ENCODE measurements at places on chromosomes 1 and 21.

- DNase-seq = no peak
Observed at GRCh38 chr1:79599257-79599656, 592.7 kb upstream of the ADGRL4 start.

- no peak for DNase-seq
Observed at GRCh38 chr1:59755069-59755685, 59.6 kb upstream of the HOOK1 start.

- DNase-seq = no peak
Observed at GRCh38 chr21:33314111-33314510, 10.7 kb upstream of the IFNAR1 start.

- DNase-seq = no peak
Observed at GRCh38 chr1:17136936-17137335, 17.7 kb upstream of the PADI2 start.

GRCh38 chr1:51088474-51088873, 13.6 kb upstream of the C1orf185 start:
- no peak for DNase-seq

DNA sequence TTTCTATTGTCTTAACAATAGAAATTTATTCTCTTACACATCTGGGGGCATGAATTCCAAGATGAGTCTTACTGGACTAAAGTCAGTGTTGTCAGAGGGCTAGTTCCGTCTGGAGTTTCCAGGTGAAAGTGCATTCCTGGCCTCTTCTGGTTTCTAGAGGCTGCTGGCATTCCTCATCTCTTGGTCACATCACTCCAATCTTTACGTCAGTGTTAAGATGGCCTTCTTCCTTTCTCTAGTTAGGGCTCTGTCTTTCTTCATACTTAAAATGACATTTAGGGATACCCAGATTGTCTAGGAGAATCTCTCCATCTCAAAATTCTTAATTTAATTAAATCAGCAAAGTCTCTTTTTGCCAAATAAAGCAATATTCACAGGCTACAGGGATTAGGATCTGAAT, 13.3 kb upstream of the PDC start:
- no peak for DNase-seq

DNA sequence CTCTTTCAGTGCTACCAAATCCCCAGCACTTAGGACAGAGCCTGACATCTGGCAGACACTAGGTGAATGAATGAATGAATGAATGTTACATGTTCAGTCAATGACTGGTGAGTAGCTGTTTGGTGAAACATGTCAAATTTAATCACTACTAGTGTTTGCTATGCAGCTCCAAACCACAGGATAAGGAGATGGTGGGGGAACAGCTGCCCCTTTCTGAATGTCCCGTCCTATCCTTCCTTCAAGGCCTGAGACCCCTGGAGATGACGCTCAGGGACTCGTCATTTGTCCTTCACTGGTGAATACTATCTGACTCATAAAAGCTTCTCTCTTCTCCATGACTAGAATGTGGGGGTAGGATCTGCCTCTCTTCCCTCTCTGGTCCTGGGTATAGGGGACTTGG, 175.4 kb downstream of the HIVEP3 start:
- no peak for DNase-seq

DNA sequence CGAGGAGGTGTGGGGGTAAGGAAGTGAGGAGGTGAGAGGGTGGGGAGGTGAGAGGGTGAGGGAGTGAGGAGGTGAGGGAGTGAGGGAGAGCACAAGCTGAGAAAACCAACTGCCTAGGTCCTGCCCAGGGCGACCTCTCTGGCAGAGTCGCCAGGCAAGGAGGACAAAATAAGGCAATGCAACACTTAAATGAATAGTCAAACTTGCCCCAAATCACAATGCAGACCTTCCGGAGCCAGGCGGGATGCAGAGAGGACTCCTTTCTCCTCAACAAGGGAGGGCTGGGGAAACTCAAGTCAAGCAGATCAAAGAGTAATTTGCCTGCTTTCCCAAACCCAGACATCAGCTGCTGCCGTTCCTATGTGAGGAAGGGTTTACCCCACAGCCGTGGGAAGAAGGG, 86.0 kb downstream of the CCDC185 start:
- no peak for DNase-seq

DNA sequence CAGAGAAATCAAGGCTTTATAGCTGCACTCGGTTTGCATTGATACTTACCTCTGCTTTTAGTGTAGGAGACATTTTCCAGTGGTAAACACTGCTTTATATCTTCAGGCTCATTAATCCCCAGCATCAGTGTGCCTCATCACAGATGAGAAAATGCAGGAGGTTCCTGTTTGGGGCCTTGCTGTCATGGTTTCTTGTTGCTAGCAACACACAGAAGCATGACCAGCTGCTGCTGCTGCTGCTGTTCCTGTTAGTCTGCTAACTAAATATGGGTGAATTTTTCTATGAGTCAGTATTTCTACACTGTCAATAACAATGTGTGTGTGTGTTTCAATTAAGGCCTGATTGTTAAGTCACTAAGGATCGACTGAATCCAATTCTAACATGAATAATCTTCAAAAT, 85.8 kb upstream of the RGS1 start:
- DNase-seq = no peak

- DNase-seq = no peak
Observed at GRCh38 chr1:198655459-198656121, 16.8 kb downstream of the PTPRC start.

Data from stimulated activated CD4-positive, alpha-beta T cell treated with anti-CD3 and anti-CD28 coated beads, TNF-alpha, amount 100 ng/mL, for 1 hour (primary cell).